ENCODE measurements at places on chromosomes 3 and 15. TPM values are rescaled to one million over a fixed set of nuclear protein-coding genes. Genes with fewer than 3 reads are reported as not detected.

- DNase-seq = no peak
Measured at GRCh38 chr3:49165771-49166751, at the start of gene CCDC71. TSS of gene CCDC71 (minus strand) at chr3:49166331. CDS start at chr3:49164208, 2,123 bp downstream.

- DNase-seq = no peak
Measured at GRCh38 chr3:59247402-59247841, 197.6 kb upstream of the CFAP20DC start.

- DNase-seq = no peak
Measured at GRCh38 chr3:34511891-34512290, 713.5 kb downstream of the PDCD6IP start.

DNA sequence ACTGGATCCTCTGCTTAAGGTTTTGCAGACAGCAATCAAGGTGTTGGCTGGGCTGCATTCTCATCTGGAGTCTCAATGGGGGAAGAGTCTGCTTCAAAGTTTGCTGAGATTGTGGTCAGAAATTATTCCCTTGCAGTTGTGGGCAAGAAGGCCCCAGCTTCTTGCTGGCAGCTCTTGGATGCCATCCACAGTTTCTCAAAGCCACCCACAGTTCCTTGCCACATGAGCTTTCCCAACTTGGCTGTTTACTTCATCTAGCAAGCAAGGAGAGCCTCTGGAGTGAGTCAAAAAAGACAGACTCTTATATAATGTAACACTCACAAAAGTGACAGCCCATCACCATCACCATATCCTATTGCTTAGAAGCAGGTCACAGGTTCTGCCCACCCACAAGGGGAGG, 62.1 kb upstream of the ABHD2 start:
- no peak for DNase-seq

Gene LDHAL6B
- not detected for total RNA-seq
